ENCODE measurements at places on chromosomes 13 and 19.

- no peak for DNase-seq
Observed at GRCh38 chr19:16235811-16236652, 38.3 kb downstream of the AP1M1 start.

DNA sequence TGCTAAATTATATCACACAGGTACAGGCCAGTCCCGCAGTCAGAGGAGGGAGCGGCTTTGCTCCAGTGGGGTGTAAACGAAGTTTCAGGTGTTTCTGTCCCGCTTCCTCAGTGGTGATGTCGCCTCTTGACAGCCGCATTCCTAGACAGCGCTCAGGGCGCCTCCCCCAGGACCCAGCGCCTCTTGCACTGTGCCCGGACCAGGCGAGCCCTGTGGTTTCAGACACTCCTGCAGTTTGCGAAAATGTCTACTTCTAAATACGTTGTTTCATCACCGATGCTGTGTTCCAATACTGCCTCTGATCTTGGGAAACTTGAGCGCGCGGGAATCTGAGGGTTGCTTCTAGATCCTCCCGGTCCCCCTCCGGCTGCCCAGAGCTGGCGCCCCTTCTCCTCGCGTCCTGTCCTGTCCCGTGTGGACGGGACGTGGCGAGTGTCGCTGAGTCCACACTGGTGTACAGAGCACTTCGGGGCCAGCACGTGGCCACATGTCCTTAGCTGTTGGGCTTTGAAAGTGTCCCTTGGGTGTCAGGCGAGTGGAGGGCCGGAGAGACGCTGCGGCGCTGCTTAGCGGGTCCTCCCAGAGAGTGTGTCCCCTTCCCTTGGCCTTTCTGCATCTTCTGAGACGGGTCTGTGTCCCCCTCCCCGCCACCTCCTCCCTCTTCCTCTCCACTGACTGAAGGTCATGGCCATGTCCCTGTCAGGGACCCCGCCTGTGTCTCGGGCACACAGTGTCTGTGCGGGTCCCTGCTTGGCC, 14.6 kb upstream of the RPS15 start:
- DNase-seq: no peak

GRCh38 chr19:19487950-19488874, 27.1 kb downstream of the TSSK6 start:
- DNase-seq: no peak

DNA sequence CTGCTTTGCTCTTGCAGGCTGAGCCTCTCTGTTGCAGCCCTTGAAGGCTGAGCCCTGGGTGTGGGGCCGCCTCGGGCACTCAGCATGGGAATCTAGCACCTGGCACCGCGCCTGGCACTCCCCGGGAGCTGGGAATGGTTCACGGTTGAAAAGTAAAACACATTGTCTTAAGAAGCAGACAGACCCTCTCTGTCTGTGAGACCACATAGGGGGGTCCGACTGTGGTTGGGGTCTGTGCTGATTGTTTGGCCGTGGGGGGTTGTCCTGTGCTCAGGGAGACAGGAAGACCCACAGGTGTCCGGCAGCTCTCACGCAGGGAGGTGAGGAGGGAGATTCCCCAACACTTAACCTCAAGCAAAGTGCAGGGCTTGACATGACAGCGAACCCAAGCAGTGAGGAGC, 64.8 kb downstream of the SOX1 start:
- no peak for DNase-seq

Measured in activated CD4-positive, alpha-beta T cell treated with anti-CD3 and anti-CD28 coated beads, Interleukin-2, amount 10 ng/mL, durations not matched to agents 7 days and 5 days (primary cell).